Fibroblast of mammary gland (primary cell): ENCODE measurements at places on chromosomes 12 and 14.

DNA sequence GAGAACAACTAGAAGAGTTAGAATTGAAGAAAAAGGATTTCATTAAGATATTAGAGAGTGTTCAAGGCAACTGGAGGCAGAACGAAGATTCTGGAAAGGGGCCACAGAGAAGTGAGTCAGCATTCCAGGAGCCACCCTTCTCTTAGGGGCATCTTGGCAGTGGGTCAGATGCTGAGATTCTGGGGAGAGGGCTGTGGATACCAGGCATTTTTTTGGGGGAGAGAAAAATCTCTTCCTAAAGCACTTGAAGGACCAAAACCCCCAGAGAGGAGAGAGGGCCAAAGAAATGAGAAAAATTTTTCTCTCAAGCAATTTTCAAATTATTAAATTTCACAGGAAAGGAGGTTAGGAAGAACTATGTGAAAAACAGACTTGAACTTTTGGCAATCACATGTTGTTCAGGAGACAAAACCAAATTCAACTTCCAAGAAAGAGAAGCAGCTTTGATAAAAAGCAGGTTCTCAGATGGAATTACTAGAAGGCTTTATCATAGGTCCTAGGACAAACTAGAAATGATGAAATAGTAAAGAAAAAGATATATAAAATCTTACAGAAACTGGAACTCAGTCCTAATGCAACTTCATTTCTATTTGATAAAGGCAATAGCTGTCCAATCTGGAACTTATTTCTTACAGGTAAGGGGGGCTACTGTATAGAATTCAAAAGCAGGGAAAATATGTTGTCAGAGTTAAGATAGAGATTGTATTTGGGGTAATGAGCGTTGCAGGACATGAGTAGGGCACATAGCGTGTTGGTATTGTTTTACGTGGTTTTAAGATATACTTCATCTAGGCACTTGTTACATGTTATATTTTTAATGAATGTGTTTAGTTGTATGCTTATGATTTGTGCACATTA, 1.1 kb upstream of the CLEC2D start:
- DNase-seq, result peak; percentile 40

- DNase-seq, result no peak
These were observed 13.7 kb downstream of the KRT72 start for GRCh38 chr12:52587563-52587962.

- no peak for DNase-seq
These were observed 222.3 kb upstream of the NOS1 start for GRCh38 chr12:117583677-117584225.

DNA sequence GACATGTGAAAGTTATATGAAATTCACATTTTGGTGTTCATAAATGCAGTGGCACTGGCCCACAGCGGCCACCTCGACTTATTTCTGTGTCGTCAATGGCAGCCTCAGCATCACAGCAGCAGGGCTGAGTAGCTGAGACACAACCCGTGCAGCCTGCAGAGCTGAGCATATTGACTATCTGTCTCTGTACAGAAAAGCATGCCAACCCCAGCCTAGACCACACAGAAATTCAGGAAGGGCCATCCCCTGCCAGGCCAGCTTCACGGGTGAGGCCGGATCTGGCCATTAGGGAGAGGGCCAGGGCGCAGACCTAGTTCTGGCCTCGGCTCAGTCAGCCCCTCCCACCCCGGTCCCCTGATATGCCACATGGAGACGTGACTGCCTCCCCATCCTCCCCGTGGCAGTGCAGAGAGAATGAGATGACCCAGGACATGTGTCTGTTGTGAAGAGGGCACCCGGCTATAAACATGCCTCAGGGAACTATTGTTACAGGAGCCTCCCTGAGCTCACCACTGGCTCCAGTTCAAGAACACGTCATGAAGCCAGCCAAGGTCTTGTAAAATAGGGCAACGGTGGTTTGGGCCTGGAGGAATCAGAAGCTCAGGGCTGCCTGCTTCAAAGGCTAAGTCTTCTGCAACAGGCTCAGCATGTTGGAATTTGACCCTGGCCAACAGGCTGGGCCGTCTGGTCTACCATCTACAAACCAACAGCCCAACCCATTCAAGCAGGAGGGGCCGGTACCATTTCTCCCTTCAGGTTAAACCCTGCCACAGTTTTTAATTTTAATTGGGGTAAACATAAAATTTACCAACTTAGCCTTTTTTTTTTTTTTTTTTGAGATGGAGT, 25.5 kb downstream of the SCARB1 start:
- DNase-seq, result peak; percentile 99

DNA sequence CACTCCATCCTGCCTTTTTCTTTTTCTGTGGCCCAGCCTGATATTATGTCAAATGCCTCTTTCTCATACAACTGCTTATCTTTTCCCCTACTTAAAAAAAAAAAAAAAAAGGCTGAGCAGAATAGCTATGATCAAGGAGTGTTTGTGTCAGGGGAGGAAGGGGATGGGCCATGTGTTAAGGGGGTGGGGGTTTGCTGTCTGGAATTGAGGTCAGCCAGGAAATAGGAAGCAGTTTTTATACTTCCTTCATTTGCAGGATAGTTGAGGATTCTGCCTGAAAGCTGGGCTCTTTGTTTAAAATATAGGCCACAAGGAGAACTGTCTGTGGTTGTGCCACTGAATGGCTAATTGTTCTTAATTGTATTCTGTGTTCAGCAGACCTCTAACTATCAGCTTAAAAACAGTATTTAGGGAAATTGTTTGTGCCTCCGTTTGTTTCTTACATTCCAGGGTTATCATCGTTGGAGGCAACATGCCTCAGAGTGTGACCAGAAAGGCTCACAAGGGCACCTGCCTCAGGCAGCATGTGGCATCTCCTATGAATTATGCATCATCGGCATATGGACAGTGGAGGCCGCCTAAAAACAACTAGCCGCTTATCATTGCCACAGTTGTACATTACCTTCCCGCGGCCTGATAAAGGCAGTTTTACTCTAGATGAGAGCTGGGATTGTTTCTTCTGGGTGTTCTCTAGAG, 96.0 kb downstream of the SRGAP1 start:
- no peak for DNase-seq

DNA sequence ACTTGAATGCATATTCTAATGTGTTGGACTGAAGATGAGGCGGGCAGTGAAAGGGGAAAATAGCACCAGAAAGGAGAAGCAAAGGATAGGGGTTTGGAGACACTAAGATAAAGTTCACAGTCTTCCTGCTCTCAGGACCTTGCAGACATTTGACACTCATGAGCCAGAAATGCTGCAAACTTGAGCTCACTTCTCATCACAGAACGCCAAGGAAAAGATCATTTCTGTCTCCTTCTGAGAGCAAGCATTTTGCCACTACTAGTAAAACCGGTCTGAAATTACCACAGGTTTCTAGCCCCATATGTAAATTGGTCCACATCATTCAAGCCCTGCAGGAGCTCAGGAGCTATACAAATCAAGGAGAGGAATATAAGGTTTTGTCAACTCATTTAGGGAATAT, 44.6 kb upstream of the ANO2 start:
- no peak for DNase-seq

DNA sequence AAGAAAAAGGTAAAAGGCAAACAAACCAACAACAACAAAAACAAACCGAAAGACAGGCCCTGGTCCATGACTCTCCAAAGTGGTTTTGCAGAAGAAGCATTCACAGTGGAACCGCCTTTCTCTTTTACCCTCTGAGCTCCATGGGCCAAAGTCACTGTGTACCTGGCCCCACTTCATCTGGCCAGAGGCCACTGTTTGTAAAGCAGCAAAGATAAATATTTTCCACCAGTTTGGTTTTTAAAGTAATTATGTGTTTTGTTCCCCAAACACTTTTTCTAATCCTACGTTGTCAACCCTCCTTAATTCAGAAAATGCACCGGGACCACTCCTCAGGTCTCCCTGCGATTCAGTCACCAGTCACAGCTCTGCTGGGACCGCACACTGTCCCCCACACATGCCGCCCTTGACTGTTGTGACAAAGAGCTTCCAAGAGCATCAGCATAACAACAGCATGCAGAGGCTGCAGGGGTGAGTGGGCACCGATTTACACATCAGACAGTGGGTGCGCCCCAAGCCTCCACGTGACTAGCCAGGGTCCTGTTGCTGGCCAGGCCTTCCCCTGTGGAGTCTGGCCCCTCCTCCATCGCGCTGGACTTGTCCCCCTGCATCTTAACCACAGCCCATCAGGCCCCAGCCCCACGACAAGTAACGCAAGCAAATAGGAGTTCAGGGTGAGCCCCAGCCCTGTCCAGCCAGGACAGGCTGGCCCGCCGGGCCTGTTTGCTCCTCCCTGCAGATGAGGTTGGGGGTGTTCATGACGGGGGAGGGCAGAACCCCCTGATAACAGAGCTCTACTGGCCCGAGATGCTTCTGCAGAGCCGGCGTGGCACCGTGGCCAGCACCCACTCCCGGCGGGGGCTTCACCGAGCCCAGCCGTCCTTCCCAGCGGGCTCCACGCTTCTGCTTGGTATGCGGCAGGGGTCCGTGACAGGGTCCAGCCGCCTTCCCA, 65.2 kb upstream of the DIO3 start:
- no peak for DNase-seq

DNA sequence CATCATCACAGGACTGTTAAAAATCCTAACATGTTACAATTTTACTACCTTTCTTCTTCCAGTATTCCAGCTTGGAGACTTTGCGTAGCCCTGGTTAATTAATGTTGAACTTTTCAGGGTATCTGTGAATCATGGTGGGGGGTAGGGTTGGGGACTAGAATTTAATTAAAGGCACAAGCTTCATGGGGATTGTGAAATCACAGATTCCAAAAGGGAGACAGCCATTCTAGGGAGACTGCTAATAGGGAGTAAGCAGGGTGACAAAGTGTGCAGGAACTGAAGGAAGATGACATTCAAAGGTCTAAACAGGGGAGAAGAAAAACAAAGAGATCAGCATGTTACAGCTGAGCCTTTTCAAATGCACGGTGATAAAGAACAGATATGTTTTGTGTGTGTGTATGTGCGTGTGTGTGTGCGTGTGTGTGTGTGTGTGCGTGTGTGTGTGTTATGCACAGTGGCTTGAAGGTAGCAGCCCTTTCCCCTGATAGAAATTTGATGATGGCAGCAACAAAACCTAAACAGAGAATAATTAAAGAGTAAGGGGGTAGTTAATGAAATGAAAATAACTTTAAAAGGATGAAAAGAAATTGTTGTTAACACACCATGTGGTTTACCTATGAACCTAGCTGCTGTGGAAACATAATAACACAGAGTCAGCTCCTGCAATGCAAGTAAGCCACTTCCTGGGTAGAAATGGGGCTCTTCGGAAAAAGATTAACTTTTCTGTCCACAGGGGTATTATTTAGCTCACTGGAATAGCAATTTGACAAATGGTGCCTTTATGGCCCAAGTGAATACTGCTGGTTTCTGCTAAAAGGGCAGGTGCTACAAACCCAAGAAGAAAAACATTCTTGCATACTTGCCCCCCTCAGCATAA, 581.7 kb downstream of the DIO2 start:
- DNase-seq, result no peak

DNA sequence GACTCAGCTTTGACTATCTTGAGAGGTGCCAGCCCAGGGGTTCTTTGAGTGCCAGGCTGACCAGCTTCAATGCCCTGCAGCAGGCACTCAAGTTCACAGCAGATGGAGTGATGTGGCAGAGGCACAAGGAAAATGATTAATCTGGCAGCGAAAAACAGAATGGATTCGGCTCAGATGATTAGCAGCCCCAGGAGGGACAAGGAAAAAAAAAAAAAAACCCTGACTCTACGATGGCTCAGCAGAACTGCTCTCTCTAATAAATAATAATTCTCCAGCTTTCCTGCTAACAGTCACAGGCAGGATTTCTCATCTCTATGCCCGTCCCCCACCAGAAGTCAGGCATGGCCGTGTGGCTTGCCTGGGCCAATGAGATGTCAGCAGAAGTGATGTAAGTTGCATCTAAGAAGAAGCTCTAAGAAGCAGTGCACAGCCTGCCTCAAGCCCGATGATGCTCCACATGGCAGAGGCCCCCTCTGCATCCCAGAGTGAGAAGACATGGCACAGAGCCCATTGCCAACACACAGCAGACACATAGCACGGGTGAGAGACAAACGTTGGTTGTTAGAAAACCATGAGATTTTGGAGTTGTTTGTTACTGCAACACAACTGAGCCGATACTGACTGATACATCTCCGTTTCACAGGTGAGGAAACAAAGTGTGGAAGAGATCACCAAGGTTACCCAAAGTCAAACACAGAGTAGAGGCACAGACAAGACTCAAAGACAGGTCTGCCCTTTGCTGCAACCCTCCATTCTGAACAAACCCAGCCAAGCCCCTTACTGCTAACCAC, 111.0 kb downstream of the SCARB1 start:
- DNase-seq, result peak; percentile 90

DNA sequence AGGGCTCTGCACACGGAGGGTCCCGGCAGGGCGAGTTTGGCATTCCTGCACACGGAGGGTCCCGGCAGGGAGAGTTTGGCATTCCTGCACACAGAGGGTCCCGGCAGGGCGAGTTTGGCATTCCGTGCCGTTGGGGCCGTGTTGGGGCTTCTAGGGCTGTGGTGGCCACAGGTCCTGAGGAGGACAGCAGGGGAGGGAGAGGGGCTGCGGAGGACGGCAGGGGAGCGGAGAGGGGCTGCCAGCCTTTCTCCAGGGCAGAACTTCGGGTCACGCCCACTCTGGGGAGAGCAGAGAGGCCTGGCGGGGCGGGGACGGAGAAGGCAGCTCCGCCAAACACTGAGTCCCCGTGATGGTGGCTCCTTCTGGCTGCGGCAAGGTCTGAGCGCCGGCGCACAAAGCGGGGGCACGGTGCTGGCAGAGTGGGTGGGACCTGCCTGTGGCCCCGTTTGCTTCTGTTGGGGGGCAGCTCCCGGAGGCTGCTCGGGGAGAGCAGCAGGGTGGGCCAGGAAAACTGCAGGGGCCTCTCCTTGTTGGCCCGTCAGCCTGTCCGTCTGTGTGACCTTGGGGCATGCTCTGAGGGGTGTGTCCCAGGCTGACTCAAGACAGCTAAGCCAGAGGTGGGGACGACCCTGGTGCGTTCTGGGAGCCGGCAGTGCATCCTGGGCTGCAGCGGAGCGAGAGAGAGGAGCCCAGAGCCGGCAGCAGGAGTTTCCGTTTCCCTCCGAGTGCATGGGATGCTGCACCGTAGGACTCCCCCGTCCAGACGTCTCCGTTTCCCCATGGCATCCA, 60.2 kb downstream of the LRCOL1 start:
- DNase-seq, result no peak

DNA sequence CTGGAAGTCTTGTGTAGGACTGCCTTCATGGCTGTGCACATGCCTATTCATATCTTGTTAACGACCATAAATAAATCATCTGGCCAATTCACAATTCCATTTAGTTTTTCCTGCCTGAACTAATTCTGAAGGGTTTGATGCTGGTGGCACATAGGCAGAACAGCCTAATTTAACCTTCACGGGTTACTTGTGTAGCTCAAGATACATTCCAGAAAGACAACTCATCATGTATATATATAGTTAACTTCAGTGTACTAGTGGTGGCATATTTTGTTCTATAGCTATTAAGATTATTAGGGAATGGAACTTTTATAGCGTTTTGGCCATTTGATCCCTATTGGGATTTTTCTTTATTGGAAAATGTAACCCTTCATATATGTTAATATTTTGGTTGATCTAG, 31.4 kb downstream of the CFAP54 start:
- no peak for DNase-seq

GRCh38 chr14:23568600-23569331, 1.2 kb upstream of the AP1G2 start:
- DNase-seq, result no peak

- DNase-seq, result no peak
These were observed 61.2 kb downstream of the ATXN7L3B start for GRCh38 chr12:74598819-74599218.
